ENCODE measurements at places on chromosomes 2 and 18.

- no peak for DNase-seq
These were observed 532 bp downstream of the MYOM1 start for GRCh38 chr18:3219241-3219630.

- no peak for DNase-seq
These were observed 94.6 kb downstream of the PTH2R start for GRCh38 chr2:208501206-208501605.

DNA sequence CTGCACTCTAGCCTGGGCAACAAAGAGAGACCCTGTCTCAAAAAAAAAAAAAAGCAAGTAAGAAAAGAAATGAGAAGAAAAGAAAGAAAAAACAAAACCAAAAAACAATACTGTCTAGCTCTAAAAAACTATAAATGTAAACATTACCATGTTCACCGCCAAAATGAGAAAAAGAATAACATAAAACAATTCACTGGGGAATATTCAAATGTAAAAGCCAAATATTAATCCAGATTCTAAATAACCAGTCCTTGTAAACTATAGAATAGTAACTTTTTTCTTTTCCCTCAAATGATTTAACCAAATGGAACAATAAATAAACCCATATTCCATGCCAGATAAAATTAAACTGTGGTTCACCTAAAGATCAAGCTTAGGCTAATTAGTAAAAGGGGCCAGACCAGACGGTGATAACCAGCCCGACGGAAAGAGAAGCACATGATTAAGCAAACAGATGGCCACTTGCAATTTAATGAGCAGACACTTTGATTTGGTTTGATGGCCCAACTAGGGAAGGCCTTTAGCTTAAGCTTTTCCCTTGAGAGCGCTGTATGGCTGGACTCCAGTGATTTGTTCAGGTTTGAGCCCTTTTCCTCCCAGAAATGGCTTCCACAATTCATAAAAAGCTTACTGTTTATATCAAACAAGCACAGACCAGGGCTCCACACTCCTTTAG is 39.4 kb upstream of the ZNF397 start:
- no peak for DNase-seq

DNA sequence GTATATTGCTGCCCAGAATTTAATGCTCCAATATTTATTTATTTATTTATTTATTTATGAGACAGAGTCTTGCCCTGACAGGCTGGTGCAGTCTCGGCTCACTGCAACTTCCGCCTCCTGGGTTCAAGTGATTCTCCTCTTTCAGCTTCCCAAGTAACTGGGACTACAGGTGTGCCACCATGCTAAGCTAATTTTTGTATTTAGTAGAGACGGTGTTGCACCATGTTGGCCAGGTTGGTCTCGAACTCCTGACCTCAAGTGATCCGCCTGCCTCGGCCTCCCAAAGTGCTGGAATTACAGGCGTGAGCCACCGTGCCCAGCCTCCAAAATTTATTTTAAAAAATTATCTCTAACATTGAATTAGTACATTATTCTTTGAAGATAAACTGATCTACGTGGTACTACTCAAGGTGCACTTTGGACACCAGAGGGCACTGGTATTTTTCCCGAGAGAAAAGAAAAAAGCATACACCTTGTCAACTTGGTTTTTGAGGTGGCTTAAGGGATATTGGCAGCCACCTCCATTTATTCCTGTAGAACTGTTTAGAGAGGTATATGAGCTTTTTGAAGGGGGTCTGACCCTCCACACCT is 1.4 kb upstream of the IDH1 start:
- no peak for DNase-seq

DNA sequence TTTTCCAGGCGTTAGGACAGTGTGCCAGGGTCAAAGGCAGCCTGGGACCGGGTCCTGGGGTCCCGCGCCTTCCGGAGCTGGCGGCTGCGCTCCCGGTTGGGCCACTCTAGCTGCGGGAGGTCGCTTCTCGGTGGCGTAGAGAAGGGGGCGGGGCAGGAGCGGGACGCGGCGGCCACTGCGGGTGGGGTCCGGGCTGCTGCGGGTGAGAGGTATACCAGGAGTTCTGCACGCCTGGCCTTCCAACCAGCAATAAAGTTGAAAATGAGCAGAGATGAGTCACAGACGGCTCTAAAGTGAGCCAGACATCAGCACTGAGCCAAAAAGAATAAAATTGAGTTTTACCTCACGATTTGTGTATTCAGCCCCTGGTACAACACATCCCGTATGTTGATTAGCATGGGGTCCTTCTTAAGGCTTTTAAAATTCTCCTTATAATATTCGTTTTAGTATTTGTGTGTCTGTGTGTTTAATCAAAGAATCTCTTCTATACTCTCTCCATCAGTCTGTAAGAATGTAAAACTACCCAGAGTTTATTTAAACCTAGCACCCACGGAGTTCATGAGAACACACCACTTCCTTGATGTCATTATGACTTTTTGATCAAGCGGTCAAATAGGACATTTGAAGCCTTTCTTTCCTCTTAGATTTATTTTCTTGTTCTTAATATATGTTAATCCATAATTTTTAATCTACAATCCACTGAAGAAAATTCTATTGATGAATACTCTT is at the start of gene C1GALT1C1L:
Gene C1GALT1C1L (minus strand): TSS at position 108 of the 729 bp plus-strand sequence. CDS start 107 bp downstream, at position 1.
- DNase-seq = no peak

DNA sequence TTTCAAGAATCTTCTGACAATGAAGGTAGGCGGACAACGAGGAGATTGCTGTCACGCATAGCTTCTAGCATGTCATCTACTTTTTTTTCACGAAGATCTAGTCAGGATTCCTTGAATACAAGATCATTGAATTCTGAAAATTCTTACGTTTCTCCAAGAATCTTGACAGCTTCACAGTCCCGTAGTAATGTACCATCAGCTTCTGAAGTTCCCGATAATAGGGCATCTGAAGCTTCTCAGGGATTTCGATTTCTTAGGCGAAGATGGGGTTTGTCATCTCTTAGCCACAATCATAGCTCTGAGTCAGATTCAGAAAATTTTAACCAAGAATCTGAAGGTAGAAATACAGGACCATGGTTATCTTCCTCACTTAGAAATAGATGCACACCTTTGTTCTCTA is 35.8 kb downstream of the MARCHF7 start:
- DNase-seq = no peak

GRCh38 chr2:69288429-69288828 is 98.6 kb downstream of the GFPT1 start:
- DNase-seq = no peak

DNA sequence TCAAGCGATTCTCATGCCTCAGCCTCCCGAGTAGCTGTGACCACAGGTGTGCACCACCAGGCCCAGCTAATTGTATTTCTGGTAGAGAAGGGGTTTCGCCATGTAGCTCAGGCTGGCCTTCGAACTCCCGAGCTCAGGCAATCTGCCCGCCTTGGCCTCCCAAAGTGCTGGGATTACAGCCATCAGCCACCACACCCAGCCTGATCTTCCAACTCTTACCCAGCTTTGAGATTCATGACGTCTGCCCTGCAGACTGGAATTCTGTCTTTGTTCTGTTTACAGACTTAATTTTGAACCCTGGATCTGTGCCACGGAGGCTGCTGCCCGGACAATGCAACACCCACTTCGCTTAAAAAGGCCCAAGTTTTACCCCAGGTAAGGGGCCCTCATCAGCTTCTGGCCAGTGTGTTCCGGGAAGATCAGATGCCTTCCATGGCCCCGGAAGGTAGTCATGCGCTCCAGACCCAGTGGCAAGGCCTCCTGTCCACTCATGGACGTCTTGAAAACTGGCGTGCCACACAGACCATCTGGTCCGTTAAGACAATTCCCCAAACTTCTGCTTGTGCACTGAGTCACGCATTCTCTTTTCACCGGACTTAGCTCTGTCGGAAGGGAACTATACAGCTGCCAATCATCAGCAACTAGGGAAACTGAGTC is 5.5 kb downstream of the PXDN start:
- no peak for DNase-seq

All from stimulated activated naive CD4-positive, alpha-beta T cell (primary cell).